Stomach (tissue), 19 donors: ENCODE measurements at places on chromosomes 16 and 17.
A peak's percentile ranks its signal among the peaks of the same experiment; 100 is the strongest.

GRCh38 chr17:5181509-5182305 lies 10.0 kb downstream of the ZNF594 start:
- DNase-seq, result no peak

- DNase-seq, result peak; percentile 22
Measured at GRCh38 chr17:77738751-77739531, 219.6 kb upstream of the TNRC6C start.

- DNase-seq, result no peak
Measured at GRCh38 chr17:13209081-13209480, 191.3 kb upstream of the ELAC2 start.

GRCh38 chr17:70321352-70321751 lies 152.0 kb downstream of the KCNJ2 start:
- no peak for DNase-seq

DNA sequence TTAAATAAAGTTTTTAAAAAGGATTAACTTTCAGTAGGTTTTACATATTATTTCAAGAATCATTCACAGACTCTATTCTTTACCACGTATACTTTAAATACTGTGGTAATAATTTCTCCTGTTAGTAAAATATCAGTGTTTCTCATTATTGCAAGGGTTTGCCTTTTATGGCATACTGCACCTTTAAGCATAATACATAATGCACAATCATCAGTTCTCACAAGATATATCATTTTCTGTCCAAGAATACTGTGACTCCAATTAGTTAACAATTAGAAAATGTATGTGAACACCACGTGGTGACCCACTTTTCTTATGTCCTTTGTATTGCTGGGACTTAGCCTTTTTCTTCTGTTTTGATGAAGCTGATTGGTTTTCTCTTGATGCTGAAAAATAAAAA lies 25.7 kb downstream of the NME2 start:
- DNase-seq, result no peak

GRCh38 chr17:28249706-28250105 lies 69.3 kb upstream of the TMEM97 start:
- no peak for DNase-seq

DNA sequence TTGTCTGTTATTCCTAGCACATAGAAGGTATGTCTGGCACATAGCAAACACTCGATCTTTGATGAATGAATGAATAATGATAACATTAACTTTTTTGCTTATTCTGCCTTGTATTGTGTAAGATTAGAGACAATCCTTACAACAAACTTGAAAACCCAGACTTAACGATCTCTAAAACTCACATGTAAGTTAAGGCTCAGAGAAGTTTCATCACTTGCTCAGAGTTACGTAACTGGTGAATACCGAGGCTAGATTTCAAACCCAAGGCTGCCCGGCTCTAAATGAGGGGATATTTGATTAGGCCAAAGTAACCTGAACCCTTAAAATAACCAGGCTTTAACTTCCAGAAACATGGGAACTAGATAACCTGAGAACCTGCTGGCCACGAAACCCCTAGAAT lies 22.3 kb downstream of the CAPNS2 start:
- no peak for DNase-seq
